Hematopoietic multipotent progenitor cell treated with erythropoietin and hydrocortisone succinate and interleukin-3 and kit ligand, for 8 days (in vitro differentiated cells): ENCODE measurements at places on chromosomes 11 and 22.

DNA sequence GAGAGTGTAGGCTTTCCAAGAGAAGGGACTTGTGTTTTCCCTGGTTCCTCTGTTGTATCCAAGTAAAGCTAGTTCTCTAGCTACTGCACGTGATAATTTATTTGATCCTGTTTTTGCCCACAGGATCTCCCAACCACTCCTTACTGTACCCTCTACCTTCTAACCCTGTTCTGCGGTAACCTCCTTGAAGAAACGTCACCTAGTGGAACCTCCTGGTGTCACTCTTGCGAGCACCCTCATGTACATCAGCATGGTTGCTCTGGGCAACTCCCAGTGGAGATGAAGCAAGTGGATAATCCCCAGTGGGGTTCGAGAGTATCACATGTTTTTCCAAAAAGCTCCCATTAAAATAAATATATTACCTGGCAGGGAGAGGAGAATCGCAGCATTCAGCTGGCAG lies 108.9 kb upstream of the CLMP start:
- DNase-seq = no peak

GRCh38 chr11:6607190-6607795 lies 3.7 kb downstream of the ILK start:
- no peak for DNase-seq

- DNase-seq = peak; percentile 49
Measured at GRCh38 chr11:31958076-31958735, 132.7 kb upstream of the RCN1 start.

DNA sequence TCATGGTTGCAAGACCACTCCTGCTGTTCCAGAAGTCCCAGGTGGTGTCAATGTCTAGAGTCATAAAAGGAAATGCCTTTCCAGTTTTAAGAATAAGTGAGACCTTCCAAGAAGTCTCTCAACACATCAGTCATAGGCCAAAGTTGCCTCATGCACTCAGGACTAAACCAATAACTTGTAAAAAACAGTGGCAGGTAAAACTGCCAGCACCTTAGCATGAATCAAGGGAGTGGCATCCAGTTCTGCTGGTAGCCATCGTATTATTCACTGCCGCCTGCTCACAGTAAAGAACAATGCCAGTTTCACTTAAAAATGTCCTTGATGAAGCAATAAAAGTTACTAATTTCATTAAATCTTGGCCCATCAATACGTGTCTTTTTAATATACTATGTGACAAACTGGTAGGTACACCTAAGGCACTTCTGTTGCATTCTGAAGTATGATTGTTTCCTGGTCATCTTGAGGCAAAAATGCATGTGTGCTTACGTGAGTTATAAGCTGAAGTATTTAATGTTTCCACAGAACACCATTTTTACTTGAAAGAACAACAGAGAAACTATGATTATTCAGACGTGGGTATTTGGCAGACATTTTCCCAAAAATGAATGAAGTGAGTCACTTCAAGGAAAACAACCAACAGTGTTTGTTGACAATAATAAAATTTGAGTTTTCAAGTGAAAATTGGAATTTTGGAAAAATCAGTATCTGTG lies 125.2 kb upstream of the SNX19 start:
- DNase-seq = no peak

DNA sequence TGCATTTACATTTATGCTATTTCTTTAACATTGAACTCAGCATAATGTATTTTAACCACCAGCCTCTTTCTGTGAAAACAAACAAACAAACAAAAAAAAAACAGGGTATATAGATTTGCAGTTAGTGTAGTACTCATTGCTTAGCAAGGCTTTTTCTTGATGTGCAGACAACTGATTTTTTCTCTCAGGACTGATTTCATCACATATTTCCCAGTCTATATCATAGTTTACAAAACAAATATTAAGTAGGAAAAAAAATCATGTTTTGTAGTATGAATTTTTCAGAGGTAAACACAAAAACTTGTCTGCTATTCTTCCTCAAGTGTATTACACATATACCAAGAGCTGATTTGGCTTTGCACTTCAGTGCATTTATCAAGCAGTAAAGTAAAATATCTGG lies 123.0 kb downstream of the PDE3B start:
- DNase-seq = no peak

DNA sequence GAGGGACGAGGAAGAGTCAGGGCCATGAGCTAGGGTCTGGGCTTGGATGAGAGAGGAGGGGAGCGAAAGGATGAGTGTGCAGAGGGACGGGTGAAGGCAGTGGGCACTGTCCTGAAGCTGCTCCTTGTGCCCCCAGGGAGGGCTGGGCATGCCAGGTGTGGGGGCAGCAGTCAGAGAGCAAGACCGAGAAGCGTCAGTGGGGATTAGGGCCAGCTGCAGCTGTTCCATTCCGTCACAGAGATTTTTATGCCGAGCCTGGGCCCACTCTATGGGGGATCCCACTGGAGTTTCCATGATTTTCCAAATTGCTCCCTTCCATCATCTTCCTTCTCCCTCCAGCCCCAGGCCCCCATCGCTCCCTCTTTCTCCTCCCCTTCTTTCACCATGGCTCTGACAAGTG lies 93.2 kb downstream of the NECTIN1 start:
- DNase-seq = no peak

GRCh38 chr11:27179334-27179733 lies 138.7 kb downstream of the BBOX1 start:
- no peak for DNase-seq

- DNase-seq = peak; percentile 47
Measured at GRCh38 chr11:44941259-44942021, 9.2 kb downstream of the TP53I11 start.

- DNase-seq = no peak
Measured at GRCh38 chr11:113014262-113015097, 53.3 kb downstream of the NCAM1 start.

DNA sequence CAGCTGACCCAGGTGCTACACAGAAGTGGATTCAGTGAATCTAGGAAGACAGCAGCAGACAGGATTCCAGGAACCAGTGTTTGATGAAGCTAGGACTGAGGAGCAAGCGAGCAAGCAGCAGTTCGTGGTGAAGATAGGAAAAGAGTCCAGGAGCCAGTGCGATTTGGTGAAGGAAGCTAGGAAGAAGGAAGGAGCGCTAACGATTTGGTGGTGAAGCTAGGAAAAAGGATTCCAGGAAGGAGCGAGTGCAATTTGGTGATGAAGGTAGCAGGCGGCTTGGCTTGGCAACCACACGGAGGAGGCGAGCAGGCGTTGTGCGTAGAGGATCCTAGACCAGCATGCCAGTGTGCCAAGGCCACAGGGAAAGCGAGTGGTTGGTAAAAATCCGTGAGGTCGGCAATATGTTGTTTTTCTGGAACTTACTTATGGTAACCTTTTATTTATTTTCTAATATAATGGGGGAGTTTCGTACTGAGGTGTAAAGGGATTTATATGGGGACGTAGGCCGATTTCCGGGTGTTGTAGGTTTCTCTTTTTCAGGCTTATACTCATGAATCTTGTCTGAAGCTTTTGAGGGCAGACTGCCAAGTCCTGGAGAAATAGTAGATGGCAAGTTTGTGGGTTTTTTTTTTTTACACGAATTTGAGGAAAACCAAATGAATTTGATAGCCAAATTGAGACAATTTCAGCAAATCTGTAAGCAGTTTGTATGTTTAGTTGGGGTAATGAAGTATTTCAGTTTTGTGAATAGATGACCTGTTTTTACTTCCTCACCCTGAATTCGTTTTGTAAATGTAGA lies 1.7 kb downstream of the MALAT1 start:
- peak; percentile 80 for DNase-seq

DNA sequence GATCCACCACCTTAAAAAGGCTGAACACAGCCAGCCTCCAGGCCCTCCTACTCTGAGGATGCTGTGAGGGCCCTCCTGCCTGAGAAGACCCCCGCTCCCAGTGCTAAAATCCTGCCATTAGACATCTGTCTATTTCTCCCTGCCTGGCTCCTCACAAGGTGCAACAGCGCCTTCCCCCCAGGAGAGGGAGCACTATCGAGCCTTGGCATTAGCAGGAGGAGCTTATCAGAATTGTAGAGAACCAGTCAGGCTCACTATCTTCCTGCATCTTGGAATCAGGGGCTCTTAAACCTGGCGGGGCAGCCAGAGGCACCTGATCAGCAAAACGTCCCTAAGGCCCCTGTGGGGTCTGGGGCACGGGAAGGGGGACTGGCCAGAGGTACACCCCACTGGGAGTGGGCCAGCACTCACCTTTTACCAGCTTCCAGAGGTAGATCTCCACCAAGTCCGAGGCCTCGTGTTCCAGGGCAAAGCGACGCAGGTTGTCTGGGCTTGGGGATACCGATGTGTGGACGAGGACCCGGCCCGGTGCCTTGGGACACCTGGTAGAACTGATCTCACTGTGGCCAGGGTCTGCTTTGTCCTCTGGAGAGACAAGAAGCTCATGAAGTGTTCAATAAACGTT lies 28.7 kb downstream of the CHRDL2 start:
- peak; percentile 77 for DNase-seq

DNA sequence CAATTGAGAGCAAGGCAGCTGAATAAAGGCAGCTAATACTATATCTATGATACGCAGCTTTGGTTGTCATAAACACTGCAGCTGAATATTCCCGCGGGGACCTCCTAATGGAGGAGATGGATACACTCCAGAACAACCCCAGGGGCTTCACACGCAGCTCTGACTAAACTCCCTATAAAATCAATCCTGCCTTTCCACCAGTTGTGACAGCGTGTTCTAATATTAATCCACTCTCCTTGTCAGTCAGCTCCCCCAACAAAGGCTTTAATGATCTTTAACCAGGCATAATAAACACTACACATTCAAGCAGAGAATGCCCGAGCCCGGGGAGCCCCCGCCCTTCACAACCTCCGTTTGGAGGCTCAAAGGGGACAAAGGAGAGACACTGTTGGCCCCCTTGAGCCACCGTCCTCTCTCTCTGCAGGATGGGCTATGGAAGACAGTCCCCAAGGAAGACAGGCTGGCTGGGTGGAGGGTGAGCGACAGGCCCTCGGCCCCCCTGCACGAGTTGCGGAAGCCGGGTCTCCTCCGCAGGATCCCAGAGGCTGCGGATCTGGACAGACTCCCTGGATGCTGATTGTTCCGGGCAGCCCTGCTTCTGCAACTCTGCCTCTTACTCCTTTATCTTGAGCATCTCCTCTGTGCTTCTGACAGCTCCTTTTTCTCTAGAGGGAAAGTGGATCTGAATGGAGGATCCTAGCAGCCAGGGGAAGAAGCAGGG lies 565.2 kb downstream of the BUD13 start:
- DNase-seq = no peak

- peak; percentile 99 for DNase-seq
Measured at GRCh38 chr11:65181569-65182257, at the start of gene CAPN1. Gene CAPN1, plus strand, starts transcription at chr11:65181928. Its CDS starts 774 bp downstream, at chr11:65182702.

GRCh38 chr22:31853736-31854495 lies 90.4 kb upstream of the YWHAH start:
- no peak for DNase-seq

DNA sequence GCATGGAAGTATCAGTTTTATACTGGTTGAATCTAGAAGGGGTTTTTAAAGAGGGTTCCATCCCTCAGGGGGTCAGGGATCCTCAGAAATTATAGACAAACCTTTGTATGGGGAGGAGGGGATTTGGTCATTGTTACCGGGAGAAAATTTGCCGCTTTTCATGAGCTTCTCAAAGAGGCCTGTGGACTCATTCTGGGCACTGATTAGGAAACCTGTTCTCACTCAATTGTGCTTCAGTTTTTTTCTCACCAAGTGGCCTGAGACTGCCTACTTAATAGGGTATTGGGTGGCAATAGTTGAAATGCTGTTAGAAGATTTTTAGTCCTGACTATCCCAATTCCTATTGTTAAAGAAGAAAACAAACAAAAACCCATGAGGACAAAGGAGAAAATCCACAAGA lies 14.0 kb downstream of the MPEG1 start:
- DNase-seq = no peak

DNA sequence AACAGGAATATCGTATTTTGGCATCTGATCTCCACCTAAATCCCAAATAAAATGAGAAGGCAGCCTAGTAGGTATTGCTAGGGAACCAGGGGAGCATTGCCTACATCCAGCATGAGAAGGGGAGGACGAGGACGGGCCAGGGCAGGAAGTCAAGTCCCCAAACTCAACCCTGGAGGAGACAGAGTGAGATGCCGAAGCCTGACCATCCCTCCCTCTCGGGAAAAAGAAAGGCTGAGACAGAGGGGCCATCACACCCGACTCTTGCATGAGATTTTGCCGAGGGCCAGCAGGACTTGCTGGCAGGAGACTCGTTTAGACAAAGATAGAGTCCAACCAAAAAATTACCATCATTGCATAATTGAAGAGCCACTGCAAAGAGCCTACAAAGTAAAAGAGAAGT lies 50.2 kb upstream of the SPATA19 start:
- DNase-seq = no peak

DNA sequence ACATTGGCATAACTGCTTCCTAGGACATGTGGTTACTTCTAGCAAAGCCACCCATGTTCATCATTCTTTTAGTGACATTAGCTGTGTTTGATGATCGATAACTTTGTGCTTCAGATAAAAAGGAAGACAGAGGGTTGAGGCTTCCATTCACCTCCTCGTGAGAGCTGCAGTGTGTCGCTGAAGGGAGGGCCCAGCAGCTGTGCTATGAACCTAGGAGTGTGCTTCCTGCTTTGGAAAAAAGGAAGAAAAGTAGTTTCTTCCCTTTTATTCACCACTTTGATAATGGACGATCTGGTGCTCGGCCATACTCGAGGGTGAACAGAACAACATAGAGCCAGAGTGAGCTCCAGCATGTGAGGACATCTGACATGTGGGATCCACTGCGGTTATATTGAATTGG lies 6.1 kb upstream of the RFPL2 start:
- no peak for DNase-seq

DNA sequence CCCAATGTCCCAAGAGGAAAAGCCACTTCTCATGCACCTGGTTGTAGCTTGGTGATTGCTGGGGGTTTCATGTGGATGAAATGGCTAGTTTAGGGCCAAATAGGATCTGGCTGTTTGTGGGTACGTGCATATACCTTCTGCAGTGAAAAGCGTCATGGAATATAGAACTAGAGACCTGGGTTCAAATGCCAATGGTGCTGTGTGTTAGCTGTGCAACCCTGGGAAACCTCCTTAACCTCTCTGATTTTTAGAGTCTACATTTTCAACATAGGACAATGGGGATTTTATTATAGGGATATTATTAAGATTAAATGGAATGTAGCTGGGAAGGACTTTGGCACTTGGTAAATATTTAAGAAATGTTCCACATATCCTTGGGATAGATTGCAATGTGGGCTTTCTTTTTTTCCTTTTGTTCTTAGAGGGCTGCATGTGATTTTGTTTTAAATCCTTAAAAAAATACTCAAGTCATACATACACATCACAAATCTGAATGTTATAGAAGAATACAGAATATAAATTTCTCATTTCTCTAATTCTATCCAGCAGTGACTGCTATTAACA lies 112.6 kb upstream of the E2F8 start:
- DNase-seq = no peak

GRCh38 chr11:109026891-109027489 lies 362.1 kb downstream of the DDX10 start:
- DNase-seq = no peak
